ENCODE measurements at places on chromosomes 3 and 15.

- no peak for DNase-seq
Observed at GRCh38 chr15:60375306-60375705, 22.5 kb downstream of the ANXA2 start.

- DNase-seq: peak; percentile 80
Observed at GRCh38 chr3:184156522-184156955, 1.4 kb downstream of the DVL3 start.

DNA sequence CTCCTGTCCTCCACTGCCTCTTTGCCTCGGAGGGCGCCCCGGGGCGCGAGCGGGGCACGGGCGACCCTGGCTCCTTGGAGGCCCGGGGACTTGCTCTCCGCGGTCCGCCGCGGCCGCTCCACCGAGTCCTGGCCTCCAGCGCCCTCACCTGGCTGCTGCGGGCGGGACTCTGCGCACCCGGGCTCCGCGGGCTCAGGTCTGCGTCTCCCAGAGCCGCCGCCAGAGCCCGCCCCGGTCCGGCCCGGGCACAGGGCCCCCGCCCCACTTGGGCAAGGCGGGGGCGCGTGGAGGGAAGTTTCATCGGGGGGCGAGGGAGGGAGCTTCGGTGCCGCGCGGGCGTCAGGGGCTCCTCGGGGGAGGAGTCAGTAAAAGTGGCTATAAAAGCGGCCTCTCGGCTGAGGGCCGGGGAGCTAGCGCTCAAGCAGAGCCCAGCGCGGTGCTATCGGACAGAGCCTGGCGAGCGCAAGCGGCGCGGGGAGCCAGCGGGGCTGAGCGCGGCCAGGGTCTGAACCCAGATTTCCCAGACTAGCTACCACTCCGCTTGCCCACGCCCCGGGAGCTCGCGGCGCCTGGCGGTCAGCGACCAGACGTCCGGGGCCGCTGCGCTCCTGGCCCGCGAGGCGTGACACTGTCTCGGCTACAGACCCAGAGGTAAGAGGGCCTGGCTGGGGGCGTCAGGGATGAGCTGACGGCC is at the start of gene CEMIP:
Gene CEMIP (plus strand): TSS at position 407 of the 694 bp plus-strand sequence. CDS start 94,510 bp downstream, outside the sequence.
- DNase-seq: peak; percentile 86

DNA sequence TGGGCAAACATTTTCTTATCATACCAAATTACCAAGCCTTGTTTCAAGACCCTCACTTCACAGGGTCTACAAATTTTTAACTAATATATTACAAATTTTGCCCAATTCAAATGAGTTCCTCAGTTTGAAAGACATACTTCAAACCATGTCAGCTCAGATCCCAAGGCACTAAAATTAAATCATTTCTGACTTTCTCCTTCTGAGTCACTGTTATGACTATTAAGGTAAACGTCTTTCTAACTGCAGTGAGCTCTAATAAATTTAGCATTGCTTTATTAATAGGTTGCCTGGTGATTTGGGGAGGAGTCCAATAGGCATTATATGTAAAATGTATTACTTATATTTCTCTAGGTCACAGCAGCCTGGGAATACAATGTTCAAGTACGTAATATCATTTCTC is 158.2 kb upstream of the ARHGEF26 start:
- no peak for DNase-seq

DNA sequence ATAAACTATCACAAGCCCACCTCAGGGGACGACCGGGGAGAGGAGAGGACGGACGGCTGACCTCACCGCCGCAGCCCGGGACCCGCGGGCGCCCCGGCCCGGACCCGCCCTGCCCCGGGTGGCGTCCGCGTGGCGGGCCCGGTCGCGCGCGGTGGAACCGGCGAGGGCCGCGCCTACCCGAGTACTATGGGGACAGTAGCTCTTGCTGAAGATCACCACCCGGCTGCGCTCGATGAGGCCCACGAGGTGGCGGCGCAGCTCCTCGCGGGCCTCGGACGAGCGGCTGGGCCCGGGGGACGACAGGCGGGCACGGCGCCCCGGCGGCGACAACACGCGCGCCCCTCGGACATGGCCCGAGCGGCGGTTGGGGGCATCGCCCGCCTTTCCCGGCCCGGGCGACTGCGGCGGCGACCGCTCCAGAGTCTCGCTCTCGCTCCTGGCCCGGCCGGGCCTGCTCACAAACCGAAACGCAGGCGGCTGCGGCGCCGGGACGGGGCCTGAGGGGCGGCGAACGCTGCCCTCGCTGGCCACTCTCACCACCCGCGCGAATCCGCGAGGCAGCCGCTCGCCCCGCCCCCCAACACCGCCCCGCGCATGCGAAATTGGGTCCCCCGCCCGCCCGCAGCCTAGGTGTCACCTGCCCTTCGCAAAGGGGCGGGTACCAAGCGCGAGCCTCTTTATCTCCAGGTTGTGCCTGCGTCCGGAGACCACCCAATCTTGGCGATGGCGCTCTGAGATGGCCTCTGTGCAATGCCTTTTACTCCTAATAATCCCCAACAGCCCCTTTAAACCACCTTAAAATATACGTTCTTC is at the start of gene TXNRD3:
Gene TXNRD3 (minus strand): TSS at position 554 of the 813 bp plus-strand sequence.
- DNase-seq: peak; percentile 70

All from fibroblast of skin of scalp (primary cell).